Occipital lobe (tissue), 3 donors: ENCODE measurements at places on chromosomes 6 and 20. TPM values are rescaled to one million over a fixed set of nuclear protein-coding genes. Genes with fewer than 3 reads are reported as not detected.

The FOXF2 gene
- total RNA-seq, result 1.2 TPM

DNA sequence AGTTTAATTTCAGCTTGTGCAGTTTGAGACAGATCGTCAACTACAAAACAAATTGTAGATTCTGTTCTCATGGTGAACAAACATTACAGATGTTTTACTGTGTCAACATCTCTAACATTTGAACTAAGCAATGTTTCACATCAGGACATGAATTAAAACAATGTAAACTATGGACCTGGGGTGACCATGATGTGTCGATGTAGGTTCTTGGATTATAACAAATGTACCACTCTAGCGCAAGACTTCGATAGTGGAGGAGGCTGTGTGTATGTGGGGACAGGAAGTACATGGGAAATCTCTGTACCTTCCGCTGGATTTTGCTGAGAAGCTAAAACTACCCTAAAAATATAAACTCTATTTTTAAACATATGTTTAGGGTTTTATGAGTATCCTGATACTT is 17.1 kb downstream of the HIVEP2 start:
- no peak for DNase-seq

GRCh38 chr6:144411531-144412165 is 126.5 kb downstream of the UTRN start:
- no peak for DNase-seq

DNA sequence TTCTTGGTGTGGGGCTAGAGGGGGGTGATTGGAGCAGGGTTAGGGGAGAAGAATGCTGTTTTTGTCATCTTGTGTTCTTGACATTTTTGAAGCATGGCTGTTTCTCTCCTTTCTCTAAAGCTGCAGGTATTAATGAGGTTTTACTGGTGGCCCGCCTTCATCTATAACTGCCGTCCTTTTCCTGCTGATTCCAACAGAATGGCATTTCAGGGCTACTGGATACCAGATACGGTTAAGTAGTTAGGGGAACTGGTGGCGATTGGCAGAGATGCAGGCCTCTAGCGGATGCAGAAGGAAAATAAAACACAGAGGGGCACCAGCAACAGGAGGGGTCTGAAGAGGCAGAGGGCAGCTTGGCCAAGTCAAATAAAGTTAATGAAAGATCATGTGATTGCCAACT is 89.7 kb upstream of the EEF1E1 start:
- DNase-seq, result no peak

GRCh38 chr6:152085451-152085921 is 278.0 kb downstream of the ESR1 start:
- no peak for DNase-seq

GRCh38 chr6:105373481-105373880 is 29.4 kb downstream of the PREP start:
- DNase-seq, result no peak

The SYNDIG1 gene
- total RNA-seq, result 32.6 TPM

GRCh38 chr6:150697515-150697914 is 97.8 kb downstream of the PLEKHG1 start:
- DNase-seq, result no peak

- DNase-seq, result no peak
Observed at GRCh38 chr6:168272415-168273325, 46.9 kb downstream of the DACT2 start.

GRCh38 chr6:45710304-45710821 is 305.3 kb downstream of the CLIC5 start:
- no peak for DNase-seq

DNA sequence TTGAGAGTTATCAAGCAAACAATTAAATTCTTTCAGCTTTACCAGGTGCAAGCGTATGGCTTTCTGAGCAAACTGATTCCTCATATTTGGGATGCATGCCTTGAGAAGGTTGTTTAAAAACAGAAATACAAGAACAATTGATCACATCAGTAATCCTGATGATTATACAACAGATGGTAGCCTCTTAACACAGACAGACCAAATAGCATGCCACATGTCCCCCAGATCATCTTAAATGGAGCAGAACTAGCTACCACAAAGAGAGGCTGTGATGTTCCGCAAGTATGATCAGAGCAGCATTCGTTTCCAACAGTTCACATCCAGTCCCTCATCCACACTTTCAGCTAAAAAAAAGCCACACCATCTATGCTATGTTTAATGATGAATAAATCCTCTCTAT is 246.2 kb upstream of the NRSN1 start:
- no peak for DNase-seq

DNA sequence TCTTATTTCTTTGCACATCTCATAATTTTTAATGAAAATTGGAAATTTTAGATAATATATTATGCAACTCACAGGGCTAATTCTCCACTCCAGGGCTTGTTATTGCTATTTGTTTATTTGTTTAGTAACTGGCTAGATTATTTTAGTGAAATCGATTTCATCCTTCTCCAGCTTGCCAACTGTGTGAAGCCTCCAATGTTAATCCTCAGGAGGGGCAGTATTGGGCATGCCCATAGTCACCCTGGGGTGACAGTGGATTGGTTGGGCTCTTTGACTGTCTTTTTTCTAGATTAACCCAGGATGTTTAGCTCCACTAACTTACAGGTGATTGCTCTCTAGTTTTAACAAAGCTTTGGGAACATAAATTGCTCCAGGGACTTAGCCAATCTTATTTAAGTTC is 450.1 kb downstream of the BMP2 start:
- DNase-seq, result no peak

The OTOR gene
- 0.47 TPM for total RNA-seq

DNA sequence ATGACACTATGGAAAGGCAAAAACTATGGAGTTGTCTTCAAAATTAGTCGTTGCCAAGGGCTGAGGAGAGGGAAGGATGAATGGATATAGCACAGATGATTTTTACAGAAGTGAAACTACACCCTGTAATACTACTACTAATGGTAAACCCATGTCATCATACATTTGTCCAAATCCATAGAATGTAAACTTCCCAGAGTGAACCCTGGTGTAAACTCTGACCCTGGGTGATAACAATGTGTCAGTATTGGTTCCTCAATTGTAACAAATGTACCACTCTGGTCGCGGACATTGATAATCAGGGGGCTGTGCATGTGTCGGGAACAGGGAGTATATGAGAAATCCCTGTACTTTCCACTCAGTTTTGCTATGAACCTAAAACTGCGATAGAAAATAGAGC is 72.2 kb downstream of the CNBD2 start:
- no peak for DNase-seq

GRCh38 chr20:37259031-37259430 is 2.6 kb downstream of the GHRH start:
- no peak for DNase-seq

DNA sequence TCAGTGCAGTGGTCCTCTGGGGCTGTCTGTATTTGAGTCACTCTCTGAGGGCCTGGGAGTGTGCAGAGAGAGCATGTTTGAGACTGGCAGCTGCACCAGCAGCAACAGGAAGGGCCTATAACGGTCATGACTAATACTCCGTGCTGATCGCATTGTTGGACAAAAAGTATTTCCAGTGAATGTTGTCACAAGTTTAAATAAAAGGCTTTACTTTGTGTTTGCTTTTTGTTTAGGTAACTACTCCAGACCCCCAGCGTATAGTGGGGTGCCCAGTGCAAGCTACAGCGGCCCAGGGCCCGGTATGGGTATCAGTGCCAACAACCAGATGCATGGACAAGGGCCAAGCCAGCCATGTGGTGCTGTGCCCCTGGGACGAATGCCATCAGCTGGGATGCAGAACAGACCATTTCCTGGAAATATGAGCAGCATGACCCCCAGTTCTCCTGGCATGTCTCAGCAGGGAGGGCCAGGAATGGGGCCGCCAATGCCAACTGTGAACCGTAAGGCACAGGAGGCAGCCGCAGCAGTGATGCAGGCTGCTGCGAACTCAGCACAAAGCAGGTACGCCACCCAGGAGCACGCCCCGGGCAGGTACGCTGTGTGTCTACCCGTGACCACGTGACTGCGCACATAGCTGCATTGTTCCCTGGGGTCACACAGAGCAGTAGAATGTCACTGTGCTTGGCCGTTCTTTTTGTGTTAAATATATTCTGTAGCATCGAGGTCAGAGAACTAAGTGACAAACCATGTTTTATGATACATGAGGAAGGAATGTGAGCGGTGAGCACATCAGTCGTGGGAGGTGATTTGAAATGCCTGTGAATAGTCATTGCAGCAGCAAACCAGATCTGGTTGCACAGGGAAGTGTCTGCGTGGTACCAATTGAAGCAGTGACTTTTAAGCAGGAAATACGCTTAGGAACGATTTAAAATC is 174.7 kb downstream of the TMEM242 start:
- DNase-seq, result peak; percentile 63

The ZSCAN23 gene
- 16.2 TPM for total RNA-seq

DNA sequence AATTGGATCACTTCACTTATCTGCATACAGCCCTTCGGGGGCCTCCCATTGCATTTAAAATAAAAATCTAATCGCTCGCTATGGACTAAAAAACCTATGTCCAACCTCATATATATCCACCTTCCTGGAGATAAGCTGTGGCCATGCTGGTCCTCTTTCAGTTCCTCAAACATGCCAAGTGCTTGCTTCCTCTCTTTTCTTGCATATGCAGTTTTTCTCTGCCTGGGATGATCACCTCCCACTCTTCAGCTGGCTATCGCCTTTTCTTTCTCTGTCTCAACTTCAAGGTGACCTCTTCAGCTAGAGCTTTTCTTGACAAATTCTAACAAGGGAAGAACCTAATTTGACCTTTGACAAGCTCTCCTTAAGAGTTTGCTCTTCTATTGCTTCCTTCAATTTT is 5.6 kb upstream of the TFB1M start:
- no peak for DNase-seq

The SLC13A3 gene
- 10.8 TPM for total RNA-seq

The LY6G5C gene
- total RNA-seq, result 3.1 TPM
